DMS53 (cell line): ENCODE measurements at places on chromosomes 1 and 21.
A peak's percentile ranks its signal among the peaks of the same experiment; 100 is the strongest.

- DNase-seq = no peak
Observed at GRCh38 chr1:27444632-27445031, 45.3 kb downstream of the WASF2 start.

GRCh38 chr1:1510912-1511532 is 940 bp upstream of the ATAD3A start:
- DNase-seq = peak; percentile 95

DNA sequence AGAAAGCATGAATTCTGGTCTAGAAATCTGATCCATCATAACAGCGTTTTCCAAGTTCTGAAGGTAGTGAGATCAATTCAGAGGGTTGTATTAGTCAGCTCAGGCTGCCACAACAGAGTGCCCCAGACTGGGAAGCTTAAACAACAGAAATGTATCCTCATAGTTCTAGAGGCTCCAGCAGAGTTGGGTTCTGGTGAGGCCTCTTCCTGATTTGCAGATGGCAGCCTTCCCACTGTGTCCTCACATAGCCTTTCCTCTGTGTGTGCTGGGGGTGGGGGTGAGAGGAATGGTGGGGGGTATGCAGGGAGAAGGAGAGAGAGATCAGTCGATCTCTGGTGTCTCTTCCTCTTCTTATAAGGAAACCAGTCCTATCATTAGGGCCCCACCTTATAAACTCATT is 15.1 kb downstream of the ZBTB8B start:
- no peak for DNase-seq

GRCh38 chr1:220454155-220454777 is 73.7 kb upstream of the MARK1 start:
- peak; percentile 44 for DNase-seq

DNA sequence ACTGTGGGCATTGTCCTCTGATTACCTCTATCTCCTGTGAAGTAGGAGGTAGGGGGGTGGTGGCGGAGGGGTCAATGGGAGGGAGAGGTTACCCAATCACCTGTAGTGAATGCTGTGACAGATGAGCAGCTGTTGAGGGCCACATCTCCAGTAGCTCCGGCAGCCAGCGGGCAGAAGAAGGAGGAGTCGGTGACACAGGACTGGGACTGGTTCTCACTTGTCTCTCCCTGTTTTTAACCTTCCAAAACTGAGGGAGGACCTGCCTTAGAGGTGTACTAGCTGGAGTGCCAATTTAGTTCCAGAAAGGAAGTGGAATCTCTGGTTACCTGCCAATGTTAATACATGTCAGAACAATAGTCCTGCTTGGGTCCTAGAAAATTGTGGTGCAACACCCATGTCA is 56.2 kb upstream of the ENAH start:
- no peak for DNase-seq

GRCh38 chr1:69569175-69569541 is 1.4 kb downstream of the LRRC7 start:
- peak; percentile 74 for DNase-seq

DNA sequence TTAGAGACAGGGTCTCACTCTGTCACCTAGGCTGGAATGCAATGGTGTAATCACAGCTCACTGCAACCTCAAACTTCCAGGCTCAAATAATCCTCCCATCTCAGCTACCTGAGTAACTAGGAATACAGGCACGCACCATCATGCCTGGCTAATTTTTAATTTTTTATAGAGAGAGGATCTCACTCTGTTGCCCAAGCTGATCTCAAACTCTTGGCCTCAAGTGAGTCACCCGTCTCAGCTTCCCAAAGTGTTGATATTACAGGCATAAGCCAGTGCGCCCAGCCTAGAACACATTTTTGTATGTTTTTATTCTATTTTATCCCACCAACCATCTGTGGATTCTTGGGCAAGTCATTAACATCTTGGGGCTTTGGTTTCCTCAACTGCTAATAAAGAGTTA is 100.5 kb downstream of the AK5 start:
- no peak for DNase-seq

DNA sequence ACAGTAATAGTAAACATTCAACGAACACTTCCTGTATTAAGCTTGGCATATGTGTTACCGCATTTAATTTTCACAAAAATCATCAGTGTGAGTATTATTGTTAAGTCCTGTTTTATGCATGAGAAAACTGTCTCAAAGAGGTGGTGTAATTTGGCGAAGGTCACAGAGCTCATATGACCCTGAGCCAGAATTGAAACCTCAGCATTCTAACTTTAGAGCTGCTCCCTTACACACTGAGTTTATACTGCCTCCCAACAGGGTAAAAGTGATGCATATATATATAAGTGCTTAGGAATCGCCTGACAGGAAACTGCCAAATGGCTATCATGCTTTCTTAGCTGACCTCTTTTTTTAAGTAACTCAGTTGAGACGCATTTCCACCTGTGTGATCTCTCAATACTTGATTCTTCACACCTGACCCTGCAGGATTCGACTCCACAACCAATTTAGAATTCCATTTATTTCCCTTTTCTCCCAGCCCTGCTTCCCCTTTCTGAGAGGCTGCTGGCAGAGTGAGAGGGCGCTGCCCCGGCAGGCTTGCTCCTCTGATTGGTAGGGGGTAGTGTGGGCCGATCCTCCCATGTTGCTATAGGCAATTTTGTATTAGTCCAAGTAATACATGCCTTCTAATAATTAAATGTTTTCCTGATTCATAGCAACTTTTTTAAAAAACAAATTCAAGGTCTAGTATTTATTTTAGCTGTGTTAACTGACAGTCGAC is 40.5 kb downstream of the ZBTB40 start:
- no peak for DNase-seq

- DNase-seq = no peak
Observed at GRCh38 chr1:29055160-29055559, 68.5 kb downstream of the TMEM200B start.

DNA sequence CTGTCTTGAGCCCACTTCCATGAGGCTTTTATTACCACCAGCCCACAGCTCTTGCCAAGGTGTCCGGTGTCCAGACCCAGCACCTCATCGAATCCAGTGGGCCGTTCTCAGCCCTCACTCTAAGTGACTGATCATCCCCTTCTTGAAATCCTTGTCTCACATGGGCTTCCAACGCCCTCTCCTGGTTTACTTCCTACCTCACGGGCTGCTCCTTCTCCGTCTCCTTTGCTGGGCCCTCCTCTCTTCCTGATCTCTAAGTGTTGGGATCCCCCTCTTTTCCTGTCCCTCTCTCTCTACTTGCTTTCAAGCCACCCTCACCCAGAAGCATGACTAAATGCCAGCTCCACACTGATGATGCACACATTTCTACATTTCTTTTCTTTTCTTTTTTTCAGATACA is 9.0 kb upstream of the RHBG start:
- peak; percentile 28 for DNase-seq

DNA sequence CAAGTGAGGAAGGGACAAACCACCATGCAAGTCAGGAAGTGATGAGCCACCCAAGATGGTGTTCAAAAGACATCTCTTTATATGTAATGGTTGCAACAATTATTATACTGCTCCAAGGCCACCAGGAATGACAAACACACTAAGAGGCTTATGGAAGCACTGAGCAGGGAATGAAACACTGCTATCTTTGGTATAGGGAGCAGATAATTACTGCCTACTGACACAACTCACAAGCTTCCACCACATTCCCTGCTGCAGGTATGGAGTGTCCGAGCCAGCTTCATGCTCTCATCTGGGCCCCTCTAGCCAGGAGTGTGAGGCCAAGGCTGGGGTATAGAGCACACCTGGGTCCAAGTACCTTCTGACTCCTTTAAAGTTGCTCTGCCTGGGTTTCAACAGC is 371.4 kb downstream of the HHAT start:
- DNase-seq = no peak

DNA sequence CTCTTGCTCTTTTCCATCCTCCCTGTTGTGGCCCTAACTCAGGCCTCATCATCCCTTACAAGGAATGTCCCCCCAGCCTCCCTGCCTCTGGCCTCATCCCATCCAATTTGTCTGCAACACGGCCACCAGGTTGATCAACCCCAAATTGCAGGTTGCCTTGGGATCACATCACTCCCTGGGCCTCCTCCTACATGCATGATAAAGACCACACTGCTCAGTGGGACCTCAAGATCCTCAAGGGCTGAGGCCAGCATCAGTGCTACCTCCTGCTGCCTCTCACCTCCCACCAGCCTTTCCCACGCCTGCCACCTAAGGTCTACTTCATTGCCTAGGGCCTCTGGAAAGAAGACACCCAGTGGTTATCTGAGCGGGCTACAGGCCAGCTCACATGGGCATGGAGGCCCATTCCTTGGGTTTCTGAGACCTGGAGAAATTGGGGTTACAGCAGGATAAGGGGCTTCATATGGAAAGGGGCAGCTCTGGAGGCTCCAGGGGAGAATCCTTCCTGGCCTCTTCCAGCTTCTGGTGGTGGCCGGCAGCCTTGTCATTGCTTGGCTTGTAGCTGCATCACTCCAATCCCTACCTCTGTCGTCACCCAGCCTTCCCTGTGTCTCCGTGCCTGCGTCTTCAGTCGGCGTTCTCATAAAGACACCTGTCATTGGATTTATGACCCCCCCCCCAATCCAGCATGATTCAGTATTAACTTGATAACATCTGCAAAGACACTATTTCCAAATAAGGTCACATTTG is 60.5 kb downstream of the KLHDC7A start:
- DNase-seq = no peak

GRCh38 chr1:192702212-192702902 is 66.4 kb downstream of the RGS13 start:
- DNase-seq = peak; percentile 23

GRCh38 chr1:82752046-82752445 is 951.3 kb downstream of the ADGRL2 start:
- DNase-seq = no peak

GRCh38 chr1:234918961-234919761 is 209.5 kb downstream of the TOMM20 start:
- no peak for DNase-seq

GRCh38 chr21:44509539-44509938 is 30.5 kb downstream of the KRTAP10-1 start:
- DNase-seq = peak; percentile 70

- DNase-seq = peak; percentile 35
Observed at GRCh38 chr1:21059021-21059420, 117.7 kb downstream of the EIF4G3 start.

DNA sequence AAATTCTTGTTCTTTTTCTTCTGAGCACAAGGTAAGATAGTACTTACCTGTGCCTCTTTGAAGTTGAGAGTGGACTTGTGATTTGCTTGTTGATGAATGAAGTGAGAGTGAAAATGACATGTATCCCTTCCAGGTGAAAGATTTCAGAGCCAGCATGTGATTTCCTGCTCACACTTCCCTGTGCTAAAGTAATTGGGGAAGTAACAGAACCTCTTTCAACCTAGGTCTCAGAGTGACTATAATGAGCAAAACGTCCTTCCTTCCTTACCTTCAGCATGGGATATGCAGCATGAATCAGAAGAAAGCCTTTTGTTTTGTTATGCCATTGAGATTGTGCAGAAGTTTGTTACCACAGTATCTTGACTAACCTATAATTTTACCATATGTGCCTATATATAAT is 24.6 kb downstream of the RAVER2 start:
- DNase-seq = no peak

DNA sequence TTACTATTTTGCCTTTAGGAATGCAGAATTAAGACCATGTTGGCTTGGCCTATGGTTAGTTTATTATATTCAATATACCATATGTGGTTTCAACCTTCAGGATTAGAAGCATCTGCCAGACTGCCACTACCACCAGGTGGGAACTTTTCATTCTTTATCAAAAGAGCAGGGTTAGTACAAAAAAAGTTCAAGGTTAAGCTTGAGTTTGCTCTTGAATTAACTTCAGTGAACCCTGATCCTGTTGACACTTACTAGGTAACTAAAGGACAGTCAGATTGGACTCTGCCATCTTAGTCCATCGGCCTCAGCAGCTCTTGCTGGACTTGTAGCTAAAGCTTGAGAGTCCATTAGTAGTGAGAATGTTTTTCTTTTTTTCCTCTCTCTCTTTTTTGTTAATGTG is 22.1 kb downstream of the CLIC4 start:
- DNase-seq = no peak

DNA sequence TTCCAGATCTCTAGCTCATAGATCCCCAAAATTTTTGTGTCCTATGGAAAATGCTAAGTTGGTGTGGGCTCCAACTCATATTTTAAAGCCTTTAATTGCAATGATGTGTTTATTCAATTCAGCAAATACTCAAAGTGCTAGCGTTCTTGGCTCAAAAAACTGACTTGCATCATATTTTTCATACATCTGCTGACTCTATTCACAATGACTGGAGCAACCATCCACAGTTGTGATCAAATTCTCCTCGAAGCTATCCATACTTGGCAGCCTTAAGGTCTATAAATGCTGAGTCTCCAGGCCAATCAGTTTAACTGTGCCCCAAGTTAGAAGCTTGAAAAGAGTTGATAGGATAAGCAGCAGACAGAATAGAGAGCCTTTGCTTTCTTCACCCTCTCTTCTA is 2.9 kb upstream of the ATP1A1 start:
- DNase-seq = no peak

DNA sequence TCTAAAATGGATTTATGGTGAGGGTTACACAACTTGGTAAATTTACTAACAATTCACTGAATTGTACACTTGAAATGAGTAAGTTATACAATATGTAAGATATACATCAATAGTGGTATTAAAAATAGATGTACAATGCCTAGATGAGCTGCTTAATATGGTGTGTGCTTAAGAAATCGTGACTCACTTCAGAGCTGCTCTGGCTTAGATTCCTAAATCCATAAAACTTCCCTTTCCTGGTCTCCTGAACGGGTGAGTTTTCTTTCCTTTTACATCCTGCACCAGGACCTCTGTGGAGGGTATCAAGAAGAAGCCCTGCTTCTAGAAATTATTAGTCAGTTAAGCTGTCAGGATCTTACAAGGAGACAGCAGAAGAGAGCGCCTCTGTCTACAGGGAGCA is 30.4 kb downstream of the H3-3A start:
- DNase-seq = no peak

DNA sequence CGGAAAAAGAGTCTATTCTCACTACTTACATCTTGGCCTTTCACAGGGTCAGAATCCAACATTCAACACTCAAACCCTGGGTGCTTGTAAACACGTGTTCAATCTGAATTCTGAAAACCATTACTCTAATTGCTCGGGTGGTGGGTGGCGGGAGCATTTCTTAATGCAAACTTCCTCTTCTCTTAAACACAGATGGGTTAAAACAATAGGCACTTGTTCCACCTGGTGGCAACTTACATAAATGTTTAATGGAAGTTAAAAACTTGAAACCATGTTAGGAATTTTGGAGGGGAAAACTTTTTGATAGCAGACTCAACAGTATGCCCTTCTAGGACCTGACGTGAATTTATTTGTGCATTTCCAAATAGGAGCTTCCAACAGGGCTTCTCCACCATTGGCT is 23.4 kb upstream of the TDRD10 start:
- DNase-seq = no peak

- DNase-seq = peak; percentile 20
Observed at GRCh38 chr1:24562625-24563024, 6.7 kb downstream of the NCMAP start.
